Stimulated activated CD4-positive, alpha-beta T cell treated with anti-CD3 and anti-CD28 coated beads, Interleukin-1b, Interleukin-23, amount 100 ng/mL, for 1 hour (primary cell): ENCODE measurements at places on chromosomes 4 and X.

DNA sequence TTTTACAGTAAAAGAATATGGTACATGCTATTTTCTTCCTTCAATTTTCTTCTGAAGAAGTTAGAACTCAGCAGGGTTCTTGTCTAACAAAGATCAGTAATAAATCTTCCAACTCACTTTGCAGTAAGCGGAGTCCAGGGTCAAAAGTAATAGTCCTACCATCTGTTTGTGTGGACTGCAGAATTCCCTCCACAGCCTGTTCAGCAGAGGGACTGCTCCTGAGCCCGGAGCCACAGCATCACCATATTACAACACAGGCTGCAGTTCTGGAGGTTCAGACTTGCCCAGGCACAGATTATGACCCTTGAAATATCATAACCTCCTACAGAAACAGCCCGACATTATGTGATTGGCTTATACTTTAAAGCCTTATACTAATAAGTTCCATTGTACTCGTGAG is 10.3 kb downstream of the FHDC1 start:
- no peak for DNase-seq

DNA sequence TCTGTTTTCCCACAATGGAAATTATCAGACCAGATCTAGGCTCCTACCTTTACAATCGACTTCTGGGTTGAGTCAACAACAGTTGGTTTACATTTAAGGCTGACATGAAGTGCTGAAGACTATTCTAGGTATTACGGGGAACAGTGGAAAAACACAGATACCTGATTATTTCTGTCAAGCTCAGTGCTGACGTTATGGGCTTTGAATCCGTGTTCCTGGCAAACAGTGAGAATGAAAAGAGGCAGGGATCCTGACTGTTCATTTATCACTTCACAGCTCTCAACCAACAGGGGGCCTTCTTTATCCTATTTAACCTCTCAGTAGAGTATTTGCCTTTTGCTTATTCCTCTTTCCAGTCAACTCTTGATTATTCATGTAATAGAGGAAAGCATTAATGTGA is 43.1 kb downstream of the TMEM164 start:
- no peak for DNase-seq

GRCh38 chr4:144591401-144591800 is 54.6 kb upstream of the HHIP start:
- no peak for DNase-seq

DNA sequence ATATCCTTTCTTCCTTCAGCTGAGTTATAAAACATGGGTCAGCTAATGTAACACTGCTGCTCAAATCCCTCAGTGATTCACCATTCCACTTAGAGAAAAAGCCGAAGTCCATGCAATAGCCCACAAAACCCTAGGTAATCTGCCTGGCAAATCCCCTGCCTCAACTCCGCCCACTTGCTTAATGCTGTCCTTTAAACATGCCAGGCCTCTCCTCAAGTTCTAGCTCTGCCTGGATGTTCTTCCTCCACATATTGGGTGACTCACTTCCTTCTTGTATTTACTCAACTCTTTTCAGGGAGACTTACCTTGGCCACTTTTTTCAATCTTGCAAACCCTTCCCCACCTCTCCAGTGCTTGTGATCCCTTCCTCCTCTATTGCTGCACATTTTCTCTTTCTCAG is 89.8 kb downstream of the EMCN start:
- DNase-seq, result no peak

DNA sequence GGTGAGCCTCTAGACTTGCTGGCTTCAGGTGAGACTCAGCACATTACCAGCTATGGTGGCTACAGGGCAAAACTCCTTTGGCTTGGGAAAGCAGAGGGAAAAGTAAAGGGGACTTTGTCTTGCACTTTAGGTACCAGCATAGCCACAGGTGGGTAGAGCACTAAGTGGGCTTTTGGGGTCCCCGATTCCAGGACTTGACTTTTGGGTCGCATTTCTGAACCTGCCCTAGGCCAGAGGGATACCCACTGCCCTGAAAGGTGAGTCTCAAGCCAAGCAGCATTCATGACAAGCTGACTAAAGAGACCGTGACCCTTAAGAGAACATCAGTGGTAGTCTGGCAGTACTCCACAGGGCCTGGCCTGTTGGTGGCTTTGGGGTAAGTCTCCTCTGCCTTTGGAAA is 224.8 kb downstream of the CFAP299 start:
- no peak for DNase-seq

- DNase-seq, result no peak
Observed at GRCh38 chr4:153713866-153714646, 30.0 kb downstream of the TLR2 start.

DNA sequence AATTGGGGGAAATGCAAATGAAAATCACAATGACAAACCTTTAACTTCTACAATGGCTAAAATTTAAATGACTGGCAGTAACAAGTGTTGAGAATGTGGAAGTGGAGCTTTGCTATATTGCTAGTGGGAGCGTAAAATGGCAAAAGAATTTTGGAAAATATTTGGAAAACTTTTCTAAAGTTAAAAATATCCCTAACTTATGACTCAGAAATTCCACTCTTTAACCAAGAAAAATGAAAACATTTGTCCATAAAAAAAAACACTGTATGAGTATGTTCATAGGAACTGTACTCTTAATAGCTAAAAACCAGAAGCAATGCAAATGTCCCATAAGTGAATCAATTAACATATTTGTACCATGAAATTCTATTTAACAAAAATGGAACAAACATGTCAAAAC is 3.6 kb downstream of the TBCK start:
- no peak for DNase-seq

- DNase-seq, result no peak
Observed at GRCh38 chrX:119132961-119133360, 5.3 kb upstream of the KIAA1210 start.

DNA sequence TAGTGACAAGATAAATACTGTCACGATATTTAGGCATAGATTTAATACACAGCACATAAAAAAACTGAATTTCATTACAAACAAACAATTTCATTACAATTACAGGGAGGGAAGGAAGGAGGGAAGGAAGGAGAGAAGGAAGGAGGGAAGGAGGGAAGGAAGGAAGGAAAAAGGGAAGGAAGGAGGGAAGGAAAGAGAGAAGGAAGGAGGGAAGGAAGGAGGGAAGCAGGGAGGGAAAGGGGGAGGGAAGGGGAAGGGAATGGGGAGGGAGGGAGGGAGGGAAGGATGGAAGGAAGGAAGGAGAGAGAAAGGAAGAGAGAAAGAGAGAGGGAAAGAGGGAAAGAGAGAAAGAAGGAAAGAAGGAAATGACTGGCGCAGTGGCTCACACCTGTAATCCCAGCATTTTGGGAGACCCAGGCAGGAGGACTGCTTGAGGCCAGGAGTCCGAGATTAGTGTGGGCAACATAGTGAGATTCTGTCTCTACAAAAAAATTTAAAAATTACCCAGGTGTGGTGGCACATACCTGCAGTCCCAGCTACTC is 64.6 kb downstream of the FBXW7 start:
- DNase-seq, result no peak

GRCh38 chr4:110920990-110921389 is 298.1 kb upstream of the PITX2 start:
- no peak for DNase-seq

GRCh38 chrX:95101851-95102390 is 1427.9 kb downstream of the FAM133A start:
- DNase-seq, result no peak

DNA sequence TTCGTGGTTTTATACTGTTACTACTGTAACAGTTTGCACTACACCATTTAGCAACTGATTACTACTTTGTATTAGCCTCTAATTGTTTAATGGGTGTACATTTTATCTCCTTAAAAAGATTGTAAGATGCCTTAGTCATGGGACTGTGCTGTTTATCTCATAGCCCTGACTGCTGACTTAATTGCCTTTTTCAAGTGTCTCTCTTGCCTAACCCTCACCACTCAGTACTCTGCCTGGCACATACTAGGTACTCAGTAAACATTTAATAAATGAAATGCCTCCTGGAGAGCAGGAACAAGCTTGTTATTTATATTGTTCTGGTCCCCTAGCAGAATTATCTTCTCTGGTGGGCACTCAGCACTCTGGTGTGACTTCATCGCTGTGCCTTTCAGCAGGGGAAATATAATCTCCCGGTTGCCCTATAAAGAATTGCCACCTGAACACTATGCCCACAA is 1.7 kb upstream of the STIM2 start:
- DNase-seq, result no peak

DNA sequence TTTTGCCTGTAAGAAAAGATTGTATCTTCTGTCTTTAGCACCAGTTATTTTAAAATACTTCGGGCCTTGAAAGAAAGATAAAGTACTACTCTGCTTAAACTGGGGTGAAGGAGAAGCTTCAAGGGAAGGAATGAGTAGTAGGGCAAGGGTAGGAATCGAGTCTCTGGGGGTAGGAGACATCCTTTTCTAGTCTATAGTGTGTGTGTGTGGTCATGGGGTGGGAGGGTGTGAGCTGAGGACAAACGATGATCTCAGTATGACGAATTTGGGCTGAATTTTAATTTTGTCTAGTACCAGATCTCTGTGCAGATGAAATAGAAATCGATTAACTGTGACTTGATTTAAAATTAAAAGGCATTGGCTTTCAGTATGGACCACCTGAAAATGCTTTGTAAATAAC is 3.3 kb upstream of the MYOZ2 start:
- DNase-seq, result no peak

- DNase-seq, result no peak
Observed at GRCh38 chrX:28757290-28757689, 170.0 kb downstream of the IL1RAPL1 start.
